ENCODE measurements at places on chromosomes 1 and 21.

GRCh38 chr1:212045981-212046380, 10.4 kb downstream of the DTL start:
- no peak for DNase-seq

GRCh38 chr1:923991-924655, 400 bp downstream of the SAMD11 start:
- DNase-seq: no peak

GRCh38 chr1:93681101-93681988, at the start of gene BCAR3:
Gene BCAR3 (minus strand): TSS chr1:93681837. CDS start chr1:93674930, 6,907 bp downstream.
- peak; percentile 74 for DNase-seq

DNA sequence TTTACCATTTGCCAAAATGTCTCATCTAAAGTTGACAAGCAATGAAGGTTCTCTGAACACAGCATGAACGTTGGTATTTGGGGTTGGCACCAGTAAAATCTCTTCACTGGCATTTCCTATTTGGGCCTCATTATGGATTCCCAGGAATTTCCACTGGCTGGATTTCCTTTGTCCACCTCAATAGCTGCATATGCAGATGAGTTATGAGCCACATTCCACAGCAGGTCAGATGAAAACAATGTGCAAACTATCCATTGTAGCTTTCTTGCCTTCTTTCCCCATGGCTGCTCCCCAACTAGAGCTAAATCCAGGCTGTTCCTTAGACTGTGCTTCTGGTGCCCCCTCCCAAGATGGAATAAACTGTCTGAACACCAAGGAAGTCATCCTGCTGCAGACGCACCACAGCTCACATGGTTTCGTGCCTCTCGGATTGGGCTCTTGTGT, 168.1 kb upstream of the FGGY start:
- DNase-seq: peak; percentile 84
